ENCODE measurements at places on chromosomes 16 and 17.

- DNase-seq = no peak
Measured at GRCh38 chr16:13322336-13322735, 420.9 kb downstream of the SHISA9 start.

GRCh38 chr17:70314506-70314905 lies 145.2 kb downstream of the KCNJ2 start:
- no peak for DNase-seq

- no peak for DNase-seq
Measured at GRCh38 chr17:53527473-53527872, 295.3 kb upstream of the KIF2B start.

DNA sequence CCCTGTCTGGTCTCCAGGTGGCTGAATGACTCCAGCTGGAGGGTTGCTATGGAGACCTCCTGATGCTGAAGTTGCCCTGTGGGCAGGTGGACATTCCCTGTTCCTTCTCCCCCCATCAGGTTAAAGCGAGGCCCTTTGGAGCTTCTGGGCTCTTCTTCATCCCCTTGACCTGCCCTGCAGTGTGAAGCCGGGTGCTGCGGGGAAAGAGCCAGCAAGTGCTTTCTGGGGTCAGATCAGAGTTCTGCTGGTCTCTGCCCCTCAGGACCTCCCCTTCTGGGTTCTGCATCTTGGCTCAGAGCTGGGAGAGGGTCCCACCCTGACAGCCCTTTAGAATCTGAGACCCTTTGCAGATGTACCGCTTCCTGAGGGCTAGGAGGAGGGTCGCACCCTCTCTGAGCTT lies 25.1 kb downstream of the NKD1 start:
- DNase-seq = no peak

DNA sequence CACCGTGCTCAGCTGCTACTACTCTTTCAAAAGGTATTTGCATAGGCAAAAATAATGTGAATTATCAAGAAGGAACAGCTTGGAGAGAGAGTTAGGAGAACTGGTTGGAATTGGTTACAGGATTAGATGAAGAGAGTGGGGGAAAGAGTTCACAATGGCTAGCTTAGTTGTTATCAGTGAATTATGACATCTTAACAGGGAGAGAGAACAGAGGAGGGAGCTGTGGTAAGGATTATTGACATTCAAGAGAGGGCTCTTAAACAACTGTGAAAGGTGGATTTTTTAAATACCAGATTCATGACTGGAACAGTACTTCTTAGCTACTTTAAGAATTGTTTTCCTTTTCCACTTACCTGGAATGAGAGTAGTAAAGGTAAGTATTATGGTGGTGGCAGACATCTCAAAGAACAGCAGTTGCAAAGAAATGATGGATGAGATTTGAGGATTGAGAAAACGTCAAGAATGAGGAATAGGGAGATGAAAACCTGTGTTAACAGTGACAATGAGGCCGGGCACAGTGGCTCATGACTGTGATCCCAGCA lies 43.9 kb upstream of the SLC5A11 start:
- DNase-seq = no peak
